ENCODE measurements at places on chromosomes 11 and 22.
A peak's percentile ranks its signal among the peaks of the same experiment; 100 is the strongest.

- no peak for DNase-seq
- H3K4me1 ChIP-seq = no peaks in the 10 kb centered on the region
- H3K36me3 ChIP-seq = no peaks in the 10 kb centered on the region
- no peak overlapping the region for H3K4me3 ChIP-seq
Observed at GRCh38 chr11:13316528-13316961, 39.0 kb downstream of the BMAL1 start.

- H3K4me1 ChIP-seq = peaks cover 9% of the 10 kb centered on the region
- DNase-seq = peak; percentile 63
- H3K27me3 ChIP-seq = no peaks in the 10 kb centered on the region
Observed at GRCh38 chr11:66279092-66279734, 1.2 kb downstream of the CNIH2 start.

DNA sequence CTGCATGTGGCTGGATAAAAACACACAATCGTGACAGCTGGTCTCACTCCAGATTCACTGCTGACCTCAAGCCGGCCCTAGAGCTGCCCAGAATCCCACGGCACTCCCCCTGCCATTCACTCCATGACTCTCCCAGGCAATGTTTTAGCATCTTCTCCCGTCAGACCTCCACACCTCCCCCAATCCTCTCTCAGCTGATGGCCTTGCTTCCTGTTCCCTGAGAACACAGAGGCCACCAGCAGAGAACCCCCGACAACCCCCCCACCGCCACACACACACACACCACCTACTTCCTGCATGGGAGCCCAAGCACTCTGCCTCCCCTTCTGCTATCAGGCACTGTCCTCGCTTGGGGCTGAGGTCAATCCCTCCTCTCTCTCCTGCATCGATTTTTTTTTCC is 9.3 kb downstream of the TNKS1BP1 start:
- peak; percentile 50 for DNase-seq
- no peaks in the 10 kb centered on the region for H3K27me3 ChIP-seq
- H3K27ac ChIP-seq = no peak overlapping the region
- peaks cover 30% of the 10 kb centered on the region for H3K4me1 ChIP-seq
- H3K36me3 ChIP-seq = peaks cover 31% of the 10 kb centered on the region
- no peak overlapping the region for H3K4me3 ChIP-seq

- H3K27ac ChIP-seq = no peak overlapping the region
- no peaks in the 10 kb centered on the region for H3K36me3 ChIP-seq
- H3K4me1 ChIP-seq = peaks cover 7% of the 10 kb centered on the region
- DNase-seq = no peak
Observed at GRCh38 chr11:94539420-94539819, 4.3 kb upstream of the FUT4 start.

GRCh38 chr22:29268511-29269229 is 602 bp downstream of the EWSR1 start:
- H3K27me3 ChIP-seq = no peaks in the 10 kb centered on the region
- H3K4me1 ChIP-seq = peaks cover 34% of the 10 kb centered on the region
- peak; percentile 48 for DNase-seq
- H3K36me3 ChIP-seq = peaks cover 34% of the 10 kb centered on the region
- H3K27ac ChIP-seq = peak overlapping the region; percentile 100
- H3K4me3 ChIP-seq = peak overlapping the region; percentile 99

GRCh38 chr11:65013888-65014725 is at the start of gene ARL2:
ARL2 (plus strand) TSS chr11:65014160; CDS start chr11:65014208, 48 bp downstream.
- H3K36me3 ChIP-seq = no peaks in the 10 kb centered on the region
- no peaks in the 10 kb centered on the region for H3K4me1 ChIP-seq
- peak within 1 kb of the TSS; percentile 99 for H3K27ac ChIP-seq
- no peaks in the 10 kb centered on the region for H3K27me3 ChIP-seq

DNA sequence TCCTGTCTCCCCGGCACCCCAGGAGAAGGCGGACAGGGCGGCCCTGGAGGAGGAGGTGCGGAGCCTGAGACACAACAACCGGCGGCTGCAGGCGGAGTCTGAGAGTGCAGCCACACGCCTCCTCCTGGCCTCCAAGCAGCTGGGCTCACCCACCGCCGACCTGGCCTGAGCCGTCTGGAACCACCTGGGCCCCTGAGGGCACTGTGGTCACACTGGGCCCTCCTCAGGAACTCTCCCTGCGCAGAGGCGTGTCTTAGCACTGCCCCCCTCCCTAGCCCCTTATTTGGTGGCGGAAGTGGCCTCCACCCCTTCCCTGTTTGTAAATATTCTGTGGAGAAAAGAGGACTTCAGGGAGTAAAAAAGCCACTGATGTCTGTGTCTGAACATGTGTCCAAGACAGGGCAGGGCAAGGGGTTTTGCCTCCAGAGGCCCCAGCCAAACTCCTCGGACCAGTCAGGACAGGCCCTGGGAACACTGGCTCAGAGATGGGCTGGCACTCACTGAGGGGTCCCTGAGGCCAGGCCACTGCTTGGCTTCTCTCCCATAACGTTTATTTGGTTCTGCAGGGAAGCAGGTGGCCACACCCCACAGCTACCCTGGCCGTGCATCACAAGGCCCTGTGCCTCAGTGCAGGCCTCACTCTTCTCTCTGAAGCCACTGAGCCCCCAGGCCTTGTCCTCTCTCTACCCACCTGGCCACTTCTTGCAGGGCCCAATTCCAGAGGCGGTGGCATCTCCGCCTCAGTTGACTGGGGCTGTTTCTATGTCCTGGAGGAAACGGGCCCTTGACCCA is 12.0 kb downstream of the RELA start:
- no peak overlapping the region for H3K27ac ChIP-seq
- peak; percentile 40 for DNase-seq
- no peaks in the 10 kb centered on the region for H3K27me3 ChIP-seq
- peaks cover 21% of the 10 kb centered on the region for H3K4me1 ChIP-seq
- no peak overlapping the region for H3K4me3 ChIP-seq
